ENCODE measurements at places on chromosomes 7 and 10. TPM values are rescaled to one million over a fixed set of nuclear protein-coding genes. Genes with fewer than 3 reads are reported as not detected.

The COL13A1 gene
- total RNA-seq = 22.6 TPM

The ANKRD61 gene
- total RNA-seq = not detected

The CH25H gene
- 10.0 TPM for total RNA-seq

DNA sequence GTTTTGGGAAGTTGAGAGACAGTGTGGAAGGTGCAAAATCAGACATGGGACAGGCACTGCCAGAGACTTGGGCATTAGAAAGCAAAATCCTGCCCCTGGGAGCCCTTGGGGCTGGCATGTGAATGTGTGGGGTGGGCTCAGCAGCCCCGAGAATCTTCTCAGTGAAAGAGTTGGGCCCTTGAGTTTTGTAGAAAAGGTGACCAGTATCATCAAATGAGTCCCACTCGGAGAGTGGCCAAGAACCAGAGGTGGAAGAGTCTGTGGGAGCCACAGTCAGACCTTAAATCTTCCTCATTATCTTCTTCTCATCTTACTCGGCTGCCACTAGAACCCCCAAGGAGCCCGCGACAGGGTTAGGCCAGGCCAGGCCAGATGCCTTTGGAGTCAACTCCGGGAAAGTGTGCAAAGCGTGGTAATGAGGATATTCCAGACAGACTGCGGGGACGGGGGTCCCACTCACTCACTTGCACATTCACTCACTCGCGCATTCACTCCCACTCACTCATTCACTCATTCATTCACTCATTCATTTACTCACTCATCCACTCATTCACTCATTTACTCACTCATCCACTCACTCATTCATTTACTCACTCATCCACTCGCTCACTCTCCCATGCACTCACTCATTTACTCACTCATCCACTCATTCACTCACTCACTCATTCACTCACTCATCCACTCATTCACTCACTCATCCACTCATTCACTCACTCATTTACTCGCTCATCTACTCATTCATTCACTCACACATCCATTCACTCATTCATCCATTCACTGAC is 74.9 kb downstream of the CARD11 start:
- H3K27ac ChIP-seq = no peak overlapping the region
- DNase-seq = no peak
- no peaks in the 10 kb centered on the region for H3K36me3 ChIP-seq
- no peak overlapping the region for H3K4me3 ChIP-seq

DNA sequence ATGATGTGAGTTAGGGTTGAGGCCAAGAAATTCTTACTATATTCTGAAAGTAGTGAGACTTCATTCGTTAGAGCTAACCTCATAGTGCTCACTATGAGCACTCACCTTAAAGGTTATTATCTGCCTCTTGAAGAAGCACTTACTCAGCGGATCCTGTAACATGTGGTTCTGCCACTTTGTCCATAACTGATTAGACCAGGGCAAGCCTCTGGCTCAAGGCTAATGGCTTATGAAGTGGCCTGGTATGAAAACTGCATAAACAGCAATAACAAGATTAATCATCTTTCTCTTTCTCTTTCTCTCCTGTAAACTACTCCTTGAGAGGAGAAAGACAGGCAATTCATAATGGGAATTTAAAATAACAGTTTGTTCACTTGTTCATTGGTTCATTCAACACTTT is 82.8 kb downstream of the MAPK8 start:
- H3K4me3 ChIP-seq = no peak overlapping the region
- no peak overlapping the region for H3K27ac ChIP-seq
- H3K4me1 ChIP-seq = peaks cover 9% of the 10 kb centered on the region
- no peaks in the 10 kb centered on the region for H3K36me3 ChIP-seq
- no peak for DNase-seq

All from endothelial cell (in vitro differentiated cells).